ENCODE measurements at places on chromosomes 12 and 14. TPM values are rescaled to one million over a fixed set of nuclear protein-coding genes. Genes with fewer than 3 reads are reported as not detected.
A peak's percentile ranks its signal among the peaks of the same experiment; 100 is the strongest.

DNA sequence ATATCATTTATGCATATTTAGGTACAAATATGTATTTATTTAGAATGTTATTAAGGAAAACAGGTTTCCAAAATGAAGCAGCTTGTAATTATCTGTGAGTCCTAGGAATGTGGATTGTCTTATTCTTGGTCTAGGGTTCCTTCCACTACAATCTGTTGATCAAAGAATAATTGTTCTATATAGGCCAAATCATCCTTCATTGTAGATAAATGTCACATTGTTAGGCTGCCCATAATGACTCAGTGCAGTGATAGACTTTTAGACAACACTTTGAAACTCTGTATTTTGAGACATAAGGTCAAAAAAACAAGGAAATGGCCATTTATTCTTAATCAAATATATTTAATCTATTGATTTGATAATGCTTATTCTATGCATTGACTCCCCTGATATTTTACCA lies 283.0 kb downstream of the ACSS3 start:
- no peak for DNase-seq

DNA sequence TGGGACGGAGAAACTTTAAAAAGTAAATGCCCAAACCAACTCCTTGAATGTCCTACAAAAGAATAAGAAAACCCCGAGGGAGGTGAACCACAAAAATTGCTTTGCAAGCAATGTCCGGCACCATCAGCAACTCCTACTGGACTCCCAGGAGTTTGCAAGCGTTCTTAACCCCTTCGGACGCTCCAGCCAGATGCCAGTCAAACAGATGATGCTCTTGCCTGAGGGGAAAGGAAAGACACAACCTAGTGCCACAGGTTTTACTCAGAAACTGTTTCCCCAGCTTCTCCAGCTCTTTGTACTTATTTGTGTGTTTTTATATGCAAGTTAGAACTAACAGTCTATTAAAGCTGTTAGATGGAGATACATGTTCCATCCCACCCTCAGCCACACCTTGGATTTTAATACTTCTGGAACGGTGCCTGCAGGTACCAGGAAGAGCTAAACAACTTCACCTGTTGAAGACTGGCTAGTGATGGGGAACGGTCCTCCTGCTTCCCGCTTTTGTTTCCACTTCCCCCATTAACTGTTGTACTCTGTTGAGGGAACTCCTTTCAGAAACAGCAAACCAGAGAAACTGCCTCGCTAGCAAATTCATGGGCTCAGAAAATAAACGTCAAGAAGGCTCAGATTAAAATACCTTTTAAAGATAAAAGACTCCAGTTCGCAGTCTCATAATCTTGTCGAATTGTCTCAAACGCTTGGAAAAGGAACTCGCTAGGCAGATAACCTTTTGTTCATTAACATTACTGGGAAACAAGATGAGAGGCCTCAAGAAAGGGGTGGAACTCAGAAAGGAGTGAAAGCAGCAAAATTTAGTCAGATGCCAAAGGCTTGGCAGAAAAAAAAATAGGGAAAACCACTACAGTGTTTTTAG lies 1.1 kb upstream of the FERMT2 start:
- peak; percentile 41 for DNase-seq

DNA sequence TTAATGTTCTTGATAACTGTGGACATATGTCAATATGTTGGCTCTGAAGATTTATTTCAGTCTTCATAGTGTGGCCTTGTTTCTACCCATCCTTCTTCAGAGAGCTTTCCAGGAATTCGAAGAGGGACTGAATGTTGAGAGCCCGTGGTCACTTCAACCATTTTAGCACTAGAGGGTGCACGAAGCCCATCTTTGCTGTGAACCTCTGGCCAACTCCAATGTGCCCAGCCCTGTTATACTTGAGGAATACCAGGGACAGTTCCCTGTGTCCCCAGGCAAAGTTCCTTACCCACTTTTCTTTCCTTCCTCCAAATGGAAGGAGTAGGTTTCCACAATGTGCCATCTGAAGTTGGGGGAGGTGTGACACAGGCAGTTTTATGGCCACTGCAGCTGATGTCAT lies 603.5 kb downstream of the RPL10L start:
- peak; percentile 0 for DNase-seq

- DNase-seq: no peak
Observed at GRCh38 chr14:37596790-37597472, 1.5 kb downstream of the TTC6 start.

DNA sequence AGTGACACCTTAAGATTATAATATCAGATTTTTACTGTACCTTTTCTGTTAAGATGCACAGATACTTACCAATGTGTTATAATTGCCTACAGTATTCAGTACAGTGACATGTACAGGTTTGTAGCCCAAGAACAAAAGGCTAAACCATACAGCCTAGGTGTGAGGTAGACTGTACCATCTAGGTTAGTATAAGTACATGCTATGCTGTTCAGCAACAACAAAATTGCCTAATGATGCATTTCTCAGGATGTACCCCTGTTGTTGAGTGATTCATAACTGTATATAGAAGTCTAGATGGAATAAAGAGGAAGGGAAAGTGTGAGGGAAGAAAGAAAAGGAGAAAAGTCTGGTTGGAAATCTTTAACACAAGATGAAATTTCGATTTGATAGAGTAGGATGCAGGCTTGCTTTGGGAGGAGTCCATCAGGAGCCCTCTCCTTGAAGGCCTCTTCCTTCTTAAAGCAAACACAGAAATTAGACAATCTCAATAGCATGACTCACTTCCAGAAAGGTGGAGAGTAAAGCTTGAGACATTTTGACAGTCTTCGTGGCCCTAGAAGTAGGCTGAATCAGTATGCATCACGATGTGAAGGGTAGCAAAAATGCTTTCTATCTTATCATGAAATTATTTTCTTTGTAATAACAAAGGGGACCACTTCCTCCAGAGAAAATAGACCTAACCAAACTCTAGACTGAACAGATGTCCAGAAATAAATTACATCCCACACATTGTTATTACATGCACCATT lies 191.5 kb downstream of the SYT1 start:
- no peak for DNase-seq

DNA sequence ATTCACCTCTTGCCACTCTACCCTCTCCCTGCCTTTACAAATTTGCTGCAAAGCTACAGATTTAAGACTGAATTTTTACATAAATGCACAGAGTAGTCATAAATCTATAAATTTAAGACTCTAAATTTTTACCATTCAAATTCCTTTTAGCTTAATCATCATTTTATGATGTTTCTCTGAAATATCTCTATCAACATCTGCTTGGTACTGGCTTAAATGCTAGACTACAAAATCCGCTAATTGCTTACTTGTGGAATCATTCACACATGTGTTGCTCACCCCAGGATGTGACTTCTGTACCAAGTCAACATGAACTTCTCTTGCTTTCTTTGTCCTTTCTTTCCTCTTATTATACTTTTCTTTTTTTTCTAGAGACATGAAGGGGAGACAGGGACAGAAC lies 109.2 kb downstream of the GALC start:
- no peak for DNase-seq

The SEC23A gene
- 59.3 TPM for polyA plus RNA-seq
